Activated CD8-positive, alpha-beta memory T cell treated with anti-CD3 and anti-CD28 coated beads for 1 hour (primary cell): ENCODE measurements at places on chromosomes 6 and 20.

GRCh38 chr6:40543146-40543545 lies 44.0 kb downstream of the LRFN2 start:
- no peak for DNase-seq

DNA sequence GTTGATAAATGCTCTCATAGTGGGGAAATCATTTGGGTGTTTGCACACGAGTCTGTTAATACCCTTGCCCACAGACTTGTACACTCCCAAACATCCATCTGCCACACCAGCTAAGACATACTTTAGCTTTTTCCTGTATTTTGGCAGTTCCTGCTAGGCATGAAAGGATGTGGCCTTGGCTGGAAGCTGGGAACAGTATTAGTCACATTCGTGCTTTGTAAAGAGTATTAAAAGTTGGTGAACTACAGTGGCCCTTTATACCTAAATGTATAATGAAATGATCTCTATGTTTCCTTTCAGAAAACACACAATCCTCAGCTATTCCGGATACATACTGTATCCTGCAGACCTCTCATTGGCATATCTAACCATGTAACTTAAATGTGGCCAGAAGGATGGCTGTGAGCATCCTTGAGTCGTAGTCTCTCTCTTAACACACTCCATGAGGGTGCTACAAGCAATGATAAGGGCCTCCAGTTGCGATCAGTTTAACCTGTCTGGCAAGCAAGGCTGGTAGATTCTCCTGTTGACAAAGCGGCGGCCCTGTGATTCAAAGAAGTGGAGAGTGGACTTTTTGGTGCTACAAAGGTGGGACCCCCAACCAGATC lies 1.5 kb downstream of the LEMD2 start:
- no peak for DNase-seq

DNA sequence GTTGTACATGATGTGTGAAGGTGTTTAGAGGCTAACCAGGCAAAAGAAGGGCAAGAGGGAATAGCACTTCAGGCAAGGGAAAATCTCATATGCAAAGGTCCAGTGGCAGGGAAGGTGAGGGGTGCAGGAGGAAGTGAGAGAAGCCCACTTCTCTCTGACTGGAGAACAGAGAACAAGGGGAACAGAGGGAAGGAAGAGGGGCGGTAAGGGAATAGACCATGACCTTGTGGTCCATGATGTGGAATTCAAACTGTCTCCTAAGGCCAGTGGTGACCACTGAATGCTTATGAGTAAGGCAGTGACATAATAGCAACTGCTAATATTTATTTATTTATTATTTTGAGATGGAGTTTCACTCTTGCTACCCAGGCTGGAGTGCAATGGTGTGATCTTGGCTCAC lies 20.6 kb upstream of the SLC9A8 start:
- DNase-seq: no peak

- DNase-seq: no peak
These were observed 292.0 kb upstream of the ARID1B start for GRCh38 chr6:156485150-156485549.

DNA sequence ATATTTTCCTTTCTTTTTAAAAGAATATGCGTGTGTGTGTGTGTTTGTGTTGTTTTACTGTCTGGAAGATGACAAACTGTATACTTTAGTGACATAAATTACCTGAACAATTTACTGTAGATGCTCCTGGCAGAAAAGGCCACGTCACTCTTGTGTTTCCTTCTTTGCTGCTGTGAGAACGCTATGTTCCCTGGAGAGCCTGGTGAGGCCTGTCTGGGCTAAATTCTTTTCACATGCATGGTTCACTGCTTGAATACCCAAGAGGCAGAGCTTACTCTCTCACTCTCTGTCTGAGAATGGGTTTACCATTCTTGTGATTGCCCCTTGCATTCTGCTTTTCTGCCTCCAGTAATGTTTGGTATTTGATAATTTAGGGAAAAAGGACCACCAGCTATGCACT lies 64.3 kb downstream of the EDN1 start:
- DNase-seq: no peak

- DNase-seq: no peak
These were observed 24.4 kb downstream of the SPDEF start for GRCh38 chr6:34531580-34532201.

GRCh38 chr6:151059612-151060095 lies 180.1 kb upstream of the AKAP12 start:
- DNase-seq: no peak

DNA sequence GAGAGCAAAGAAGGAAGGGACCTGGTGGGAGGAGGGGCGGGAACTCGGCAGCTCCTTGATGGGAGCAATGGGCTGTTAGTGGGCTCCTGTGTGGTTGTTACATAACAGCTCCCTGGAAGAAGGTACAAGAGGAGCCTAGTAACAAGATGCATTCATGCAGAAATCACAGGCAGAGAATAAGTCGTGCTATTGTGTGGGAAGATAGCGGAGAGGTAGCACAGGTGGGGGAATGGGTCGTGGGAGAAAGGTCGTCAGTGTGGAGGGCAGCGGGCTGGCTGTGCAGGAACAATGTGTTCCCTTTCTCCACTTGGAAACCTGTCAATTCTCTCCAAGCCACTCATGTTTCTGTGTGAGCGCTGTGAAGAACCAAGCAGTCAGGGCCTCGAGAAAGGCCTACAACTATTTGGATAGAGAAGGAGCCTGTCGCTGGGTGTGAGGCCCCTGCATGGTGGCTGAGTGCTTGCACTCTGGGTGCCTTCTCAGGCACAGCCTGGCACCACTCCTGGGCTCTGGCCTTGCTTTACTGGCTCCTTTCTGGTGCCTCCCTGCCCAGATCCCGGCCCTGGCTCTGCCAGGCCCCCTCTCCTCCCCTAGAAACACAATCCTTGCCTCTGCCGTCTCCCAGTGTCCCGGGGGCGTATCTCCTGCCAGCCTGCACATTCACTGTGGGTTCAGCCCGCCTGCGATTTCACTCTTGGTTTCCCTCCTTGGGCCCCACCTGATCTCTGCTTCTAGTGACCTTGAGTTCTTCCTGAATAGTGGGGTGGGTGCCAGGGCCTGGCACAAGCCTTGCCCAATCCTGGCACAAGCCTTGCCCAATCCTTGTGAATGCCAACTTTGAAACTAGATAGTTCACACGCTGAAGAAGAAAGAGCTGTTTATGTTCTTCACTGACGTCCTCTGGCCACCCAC lies 7.4 kb upstream of the FGD2 start:
- DNase-seq: no peak

DNA sequence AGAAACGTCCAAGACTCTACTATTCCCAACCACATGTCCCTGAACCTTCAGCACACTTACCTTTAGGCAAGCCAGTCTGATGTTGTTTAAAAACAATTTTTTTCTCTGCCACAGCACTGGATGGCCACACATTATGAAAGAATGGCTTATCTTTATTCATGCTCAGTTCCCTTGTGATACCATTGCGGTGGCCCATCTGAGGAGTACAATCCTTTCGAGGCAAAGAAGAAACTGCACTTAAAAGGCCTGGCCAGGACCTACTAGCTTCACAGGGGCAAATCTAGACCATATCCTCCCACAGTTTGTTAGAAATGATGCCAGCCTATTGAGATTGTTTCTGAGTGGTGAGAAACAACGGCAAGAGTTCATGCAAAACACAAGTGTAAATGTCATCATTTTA lies 88.4 kb upstream of the PLEKHG1 start:
- no peak for DNase-seq

- peak; percentile 38 for DNase-seq
These were observed 20.4 kb downstream of the WFDC3 start for GRCh38 chr20:45771182-45771759.

DNA sequence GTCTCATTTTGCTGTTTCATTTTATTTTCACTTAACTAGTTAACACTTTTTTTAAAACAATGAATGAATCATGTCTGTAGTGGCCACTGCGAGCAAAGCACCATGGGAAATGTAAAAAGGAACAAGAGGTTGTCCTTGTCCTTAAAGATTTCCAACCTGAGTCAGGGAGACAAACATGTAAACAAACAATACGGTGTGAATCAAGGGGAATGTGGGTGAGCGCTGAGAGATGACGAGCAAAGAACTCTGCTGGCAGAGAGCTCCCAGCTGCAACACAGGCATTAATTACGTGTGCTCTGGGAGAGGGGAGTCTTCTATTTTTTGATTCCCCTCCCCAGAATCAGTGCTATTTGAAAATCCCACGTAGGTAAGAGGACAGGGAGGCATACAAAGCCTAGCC lies 84.3 kb downstream of the ATXN1 start:
- no peak for DNase-seq
